GM13976 (cell line): ENCODE measurements at places on chromosomes 13 and 19.

DNA sequence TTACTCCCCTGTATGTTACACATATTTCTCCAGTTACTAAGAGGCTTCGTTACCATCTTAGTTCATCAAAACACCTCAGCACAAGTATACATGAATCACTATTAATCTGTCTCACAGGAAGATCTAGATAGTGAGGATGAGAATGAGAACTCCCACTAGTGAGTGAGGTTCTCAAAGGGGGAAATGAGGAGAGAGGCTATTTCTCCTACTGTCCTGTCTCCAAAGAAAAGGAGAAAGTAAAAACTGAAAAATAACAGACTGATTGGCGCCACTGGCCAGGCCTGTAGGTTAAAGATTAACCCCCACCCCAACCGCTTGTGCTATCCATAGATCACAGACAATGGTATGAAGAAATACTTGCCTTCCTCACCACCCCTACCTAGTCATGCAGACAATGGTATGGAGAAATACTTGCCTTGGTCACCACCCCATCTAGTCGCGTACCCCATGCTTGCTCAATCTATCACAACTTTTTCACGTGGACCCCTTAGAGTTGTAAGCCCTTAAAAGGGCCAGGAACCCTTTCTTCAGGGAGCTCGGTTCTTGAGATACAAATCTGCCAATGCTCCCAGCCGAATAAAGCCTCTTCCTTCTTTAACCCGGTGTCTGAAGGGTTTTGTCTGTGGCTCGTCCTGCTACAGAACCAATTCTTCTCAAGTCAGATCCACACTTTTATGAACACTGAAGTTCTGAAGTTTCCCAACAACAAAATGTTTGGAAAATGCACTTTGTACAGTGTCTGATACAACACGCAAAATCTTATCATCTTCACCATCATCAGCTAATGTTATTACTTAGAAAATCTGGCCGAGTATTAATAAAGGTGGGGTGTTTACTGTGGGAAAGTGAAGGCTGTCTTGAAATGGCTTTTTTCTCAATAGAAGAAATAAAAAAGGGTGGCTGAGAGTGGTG is 598.1 kb downstream of the UQCRFS1 start:
- DNase-seq, result no peak

DNA sequence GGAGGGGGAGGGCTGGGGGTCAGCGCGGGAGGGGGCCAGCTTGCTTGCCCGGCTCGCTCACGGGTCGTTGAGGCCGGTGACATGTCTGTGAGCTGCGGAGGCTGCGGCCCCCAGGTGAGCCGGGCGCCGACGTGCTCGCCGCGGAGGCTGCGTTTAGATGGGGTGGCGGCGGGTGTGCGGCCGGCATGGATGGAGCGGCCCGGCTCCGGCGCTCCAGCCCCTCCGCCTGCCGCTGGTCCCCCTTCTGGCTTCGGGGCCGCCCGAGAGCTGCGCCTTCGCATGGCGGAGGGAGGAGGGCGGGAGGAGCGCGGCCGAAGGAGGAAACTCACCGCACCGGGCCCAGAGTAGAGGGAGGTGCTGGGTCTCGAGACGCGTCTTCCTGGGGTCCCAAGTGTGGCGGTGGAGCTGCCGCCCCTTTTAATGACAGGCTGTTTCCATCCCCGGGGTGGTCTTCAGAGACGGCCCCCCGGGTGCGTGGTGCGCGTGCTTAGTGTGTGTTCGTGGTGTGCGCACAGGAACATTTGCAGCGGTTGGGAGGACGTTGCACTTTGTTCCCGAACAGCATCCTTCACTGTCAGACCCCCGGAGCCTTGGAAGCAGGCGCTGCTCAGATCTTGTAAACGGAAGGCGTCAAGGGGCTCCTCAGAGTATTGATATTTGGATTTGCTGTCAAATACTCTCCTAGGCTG is at the start of gene AKAP11:
AKAP11 (plus strand) TSS at position 38 of the 689 bp plus-strand sequence. CDS start 14,197 bp downstream, outside the sequence.
- no peak for DNase-seq

- DNase-seq, result no peak
Observed at GRCh38 chr13:98934243-98934642, 43.6 kb downstream of the DOCK9 start.

GRCh38 chr13:100323937-100324336 is 235.0 kb downstream of the PCCA start:
- DNase-seq, result no peak

DNA sequence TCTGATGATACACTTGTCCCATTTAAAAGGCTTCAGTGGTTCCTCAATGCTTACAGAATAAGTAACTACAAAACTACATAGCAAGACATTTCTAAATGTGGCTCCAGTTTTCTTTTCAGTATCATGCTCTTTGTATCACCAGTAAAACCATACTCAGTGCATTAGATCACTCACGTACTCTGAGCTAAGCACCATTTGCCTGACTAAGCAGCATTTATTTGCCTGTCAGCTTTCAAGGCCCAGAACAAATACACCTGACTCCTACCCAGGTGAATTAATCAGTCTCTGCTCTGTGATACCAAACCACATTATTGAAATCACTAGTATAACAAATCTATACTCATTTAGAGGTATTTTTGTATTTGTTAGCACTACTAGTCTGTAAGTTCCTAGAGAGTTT is 47.4 kb upstream of the PCDH20 start:
- DNase-seq, result no peak

GRCh38 chr13:28219408-28220099 is 81.2 kb downstream of the PAN3 start:
- no peak for DNase-seq

GRCh38 chr13:21595546-21595822 is 8.5 kb downstream of the MICU2 start:
- no peak for DNase-seq

DNA sequence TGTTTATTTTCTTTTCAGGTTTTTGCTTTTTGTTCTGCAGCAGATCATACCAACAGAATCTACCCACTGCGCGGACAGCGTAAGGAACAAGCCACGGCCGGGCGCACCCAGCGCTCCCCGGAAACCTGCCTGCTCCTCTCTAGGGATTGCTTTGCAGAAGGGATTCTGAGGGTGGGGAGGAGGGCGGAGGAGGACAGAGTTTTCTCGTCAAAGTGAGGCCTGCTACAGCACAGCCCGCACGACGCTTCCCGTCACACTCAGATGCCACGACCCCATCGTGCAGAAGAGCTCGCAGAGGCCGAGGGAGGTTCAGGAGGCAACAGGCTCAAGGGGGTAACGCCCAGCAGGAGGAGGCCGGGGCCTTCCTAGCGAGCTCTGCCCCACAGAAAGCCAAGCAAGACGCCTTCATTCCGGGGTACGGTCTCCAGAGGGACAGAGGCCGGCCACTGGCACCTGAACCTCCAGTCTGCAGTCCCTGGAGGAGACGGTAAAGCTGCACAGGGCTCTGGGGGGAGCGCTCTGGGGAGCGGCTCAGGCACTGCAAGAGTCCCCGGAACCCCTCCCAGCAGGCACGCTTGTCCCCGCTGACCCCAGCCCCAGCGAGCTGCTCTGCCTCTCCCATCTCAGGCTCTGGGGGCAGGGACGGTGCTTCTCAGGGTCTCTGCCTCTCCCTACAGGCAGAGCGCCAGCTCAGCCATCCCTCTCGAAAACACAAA is 6.9 kb downstream of the REXO1 start:
- DNase-seq, result no peak

- DNase-seq, result no peak
Observed at GRCh38 chr19:18426416-18426767, 7.2 kb downstream of the SSBP4 start.

DNA sequence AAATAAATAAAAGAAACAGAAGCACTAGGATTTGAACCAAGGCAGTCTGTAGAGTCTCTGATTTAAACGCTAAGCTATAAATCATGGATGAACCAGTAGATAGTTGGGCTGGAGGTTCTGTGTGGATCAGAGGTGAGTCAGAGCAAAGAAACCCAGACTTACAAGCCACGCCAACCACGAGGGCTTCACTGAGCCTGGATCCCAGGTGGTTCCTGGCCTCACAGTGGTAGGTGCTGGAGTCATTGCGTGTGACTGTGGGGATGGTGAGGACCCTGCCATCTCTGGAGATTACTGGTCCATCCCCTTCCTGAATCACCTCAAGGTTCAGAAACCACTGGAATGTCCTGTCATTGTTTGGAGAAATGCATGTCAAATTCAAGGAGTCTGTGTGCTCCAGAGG is 19.3 kb upstream of the CEACAM20 start:
- DNase-seq, result no peak

GRCh38 chr13:26998292-26998691 is 173.3 kb downstream of the USP12 start:
- no peak for DNase-seq

DNA sequence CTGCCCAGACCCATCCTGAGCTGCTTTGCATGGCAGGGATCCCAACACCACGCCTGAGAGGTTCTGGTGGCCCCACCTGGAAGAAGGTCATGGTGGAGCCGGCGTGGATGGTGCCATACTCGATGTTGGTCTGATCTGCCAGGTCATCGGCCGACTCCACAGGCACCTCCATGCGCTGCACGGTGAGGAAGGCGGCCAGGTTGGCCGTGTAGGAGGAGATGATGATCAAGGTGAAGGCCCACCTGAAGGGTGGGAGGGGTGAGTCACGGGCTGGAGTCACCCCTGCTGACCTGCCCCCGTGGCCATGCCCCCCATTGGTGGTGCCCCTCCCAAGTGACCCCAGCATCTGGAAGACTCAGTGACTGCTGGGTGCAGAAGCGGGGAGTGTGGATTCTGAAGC is 12.5 kb upstream of the ATP1A3 start:
- no peak for DNase-seq

- DNase-seq, result no peak
Observed at GRCh38 chr13:94415500-94416237, 63.8 kb downstream of the DCT start.

- no peak for DNase-seq
Observed at GRCh38 chr19:49224879-49225278, 67.3 kb downstream of the TRPM4 start.

- DNase-seq, result no peak
Observed at GRCh38 chr13:97407540-97407939, 26.4 kb upstream of the RAP2A start.

- DNase-seq, result no peak
Observed at GRCh38 chr13:110347535-110348308, 40.6 kb downstream of the COL4A2 start.

DNA sequence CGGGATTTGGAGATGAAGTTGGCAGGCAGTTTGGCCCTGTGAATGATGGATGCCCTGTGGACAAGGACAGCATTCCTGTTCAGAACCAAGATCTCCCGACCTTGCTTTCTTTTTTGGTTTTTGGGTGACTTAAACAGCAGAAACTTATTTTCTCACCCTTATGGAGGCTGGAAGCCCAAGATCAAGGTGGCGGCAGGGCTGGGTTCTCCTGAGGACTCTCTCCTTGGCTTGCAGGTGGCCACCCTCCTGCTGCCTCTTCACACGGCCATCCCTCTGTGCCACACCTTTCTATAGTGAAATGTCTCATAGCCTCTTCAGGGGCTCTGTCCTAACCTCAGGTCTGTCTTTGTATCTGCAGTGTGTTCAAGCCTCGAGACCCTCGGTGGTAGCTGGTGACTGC is 14.0 kb downstream of the ZNF333 start:
- DNase-seq, result no peak

GRCh38 chr19:10011974-10012373 is 1.3 kb upstream of the RDH8 start:
- no peak for DNase-seq

DNA sequence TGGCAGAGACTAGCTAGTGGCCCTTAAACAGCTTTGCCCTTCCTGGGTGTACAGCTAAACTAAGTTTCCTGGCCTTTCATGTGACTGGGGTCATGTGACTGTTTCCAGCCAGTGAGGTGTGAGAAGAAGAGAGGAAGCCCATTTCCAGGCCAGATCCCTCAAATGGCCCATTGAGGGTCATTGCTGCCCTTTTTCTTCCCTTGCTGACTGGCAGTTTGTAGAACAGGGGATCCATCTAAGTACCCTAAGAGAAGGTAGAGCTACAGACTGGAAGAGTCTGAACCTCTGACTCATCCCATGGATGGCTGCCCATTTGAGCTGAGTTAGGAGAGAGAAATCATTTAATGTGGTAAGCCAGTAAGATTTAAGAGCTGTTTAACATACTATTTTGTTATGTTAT is 2.8 kb downstream of the SWSAP1 start:
- DNase-seq, result peak; percentile 66

DNA sequence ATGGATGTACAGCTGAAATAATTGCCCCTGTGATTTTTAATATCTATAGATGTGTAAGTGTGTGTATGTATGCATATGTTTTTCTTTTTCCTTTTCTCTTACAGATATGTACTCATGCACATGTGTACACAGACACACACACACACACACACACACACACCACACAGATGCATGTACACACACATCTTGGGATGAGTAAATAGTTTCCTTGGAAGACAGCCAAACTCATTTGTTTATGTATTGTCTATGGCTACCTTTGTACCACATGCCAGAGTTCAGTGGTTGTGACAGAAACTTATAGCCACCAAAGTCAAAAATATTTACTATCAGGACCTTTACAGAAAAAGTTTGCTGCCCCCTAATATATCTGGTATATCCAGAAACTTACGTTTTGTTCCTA is 192.6 kb downstream of the MAB21L1 start:
- DNase-seq, result no peak

DNA sequence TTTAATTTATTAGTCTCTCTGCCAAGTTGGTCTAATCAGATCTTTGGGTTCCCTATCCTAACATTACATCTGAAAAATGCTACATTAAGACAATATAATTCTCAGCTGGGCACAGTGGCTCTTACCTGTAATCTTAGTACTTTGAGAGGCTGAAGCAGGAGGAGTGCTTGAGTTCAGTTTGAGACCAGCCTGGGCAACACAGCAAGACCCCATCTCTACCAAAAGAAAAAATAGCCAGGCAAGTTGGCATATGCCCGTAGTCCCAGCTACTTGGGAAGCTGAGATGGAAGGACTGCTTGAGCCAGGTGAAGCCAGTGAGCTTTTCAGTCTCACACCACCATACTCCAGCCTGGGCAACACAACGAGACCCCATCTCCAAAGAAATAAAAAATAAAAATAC is 95.0 kb downstream of the KLF12 start:
- no peak for DNase-seq

- DNase-seq, result no peak
Observed at GRCh38 chr13:51822106-51822815, 18.3 kb upstream of the DHRS12 start.

- DNase-seq, result no peak
Observed at GRCh38 chr13:69423844-69424243, 683.8 kb upstream of the ATXN8OS start.

DNA sequence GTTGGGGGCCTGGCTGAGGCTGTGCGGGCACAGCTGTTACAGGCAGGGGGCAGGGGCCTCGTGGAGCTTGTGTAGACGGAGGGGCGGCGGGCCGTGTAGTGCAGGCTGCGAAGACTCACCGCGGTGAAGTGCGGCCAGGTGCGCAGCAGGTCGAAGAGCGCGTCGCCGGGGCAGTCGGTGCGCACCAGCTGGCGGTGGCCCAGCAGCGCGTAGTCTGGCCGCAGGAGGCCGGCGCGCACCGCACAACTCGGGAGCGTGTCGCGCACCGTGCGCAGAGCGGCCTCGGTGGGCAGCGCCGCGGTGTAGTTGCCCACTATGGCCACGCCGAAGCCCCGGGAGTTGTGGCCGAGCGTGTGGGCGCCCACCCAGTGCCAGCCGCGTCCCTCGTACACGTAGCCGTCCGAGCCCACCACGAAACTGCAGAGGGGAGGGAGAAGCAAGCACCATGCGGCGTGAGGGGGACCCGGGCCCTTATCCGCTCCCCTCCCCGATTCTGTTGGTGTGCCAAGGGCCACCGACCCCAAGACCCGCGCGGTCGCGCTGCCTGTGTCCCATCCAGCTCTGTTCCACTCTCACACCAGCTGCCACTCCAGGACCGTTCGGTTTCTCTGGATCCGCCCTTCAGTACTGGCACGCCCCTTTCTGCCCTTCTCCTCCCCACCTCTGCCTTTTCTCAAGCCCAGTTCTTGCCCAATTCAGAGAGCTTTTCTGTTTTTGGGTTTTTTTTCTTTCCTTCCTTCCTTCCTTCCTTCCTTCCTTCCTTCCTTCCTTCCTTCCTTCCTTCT is 5.4 kb upstream of the RASAL3 start:
- no peak for DNase-seq

- DNase-seq, result no peak
Observed at GRCh38 chr13:34810996-34811395, 131.1 kb upstream of the NBEA start.
